ENCODE measurements at places on chromosomes 3 and 15.

- no peak for DNase-seq
These were observed 131.0 kb downstream of the MEX3B start for GRCh38 chr15:81914734-81915256.

- DNase-seq, result no peak
These were observed 262.8 kb upstream of the TBL1XR1 start for GRCh38 chr3:177460047-177460446.

DNA sequence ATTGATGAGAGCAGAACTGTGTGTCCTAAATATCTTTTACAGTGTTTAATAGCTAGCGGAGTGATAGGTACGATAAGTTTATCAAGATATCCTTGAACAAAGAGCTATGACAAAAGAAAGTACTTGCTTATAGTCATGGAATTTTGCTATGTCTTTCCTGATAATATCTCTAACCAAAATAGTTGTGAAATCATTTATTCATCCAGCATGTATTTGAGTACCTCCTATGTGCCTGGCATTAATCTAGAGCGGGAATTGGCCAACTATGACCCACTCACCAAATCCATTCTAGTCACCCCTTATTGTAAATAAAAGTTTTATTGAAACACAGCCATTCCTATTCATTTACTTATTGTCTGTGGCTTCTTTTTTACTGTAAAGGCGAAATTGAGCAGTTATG, 46.6 kb downstream of the ZFAND6 start:
- no peak for DNase-seq

DNA sequence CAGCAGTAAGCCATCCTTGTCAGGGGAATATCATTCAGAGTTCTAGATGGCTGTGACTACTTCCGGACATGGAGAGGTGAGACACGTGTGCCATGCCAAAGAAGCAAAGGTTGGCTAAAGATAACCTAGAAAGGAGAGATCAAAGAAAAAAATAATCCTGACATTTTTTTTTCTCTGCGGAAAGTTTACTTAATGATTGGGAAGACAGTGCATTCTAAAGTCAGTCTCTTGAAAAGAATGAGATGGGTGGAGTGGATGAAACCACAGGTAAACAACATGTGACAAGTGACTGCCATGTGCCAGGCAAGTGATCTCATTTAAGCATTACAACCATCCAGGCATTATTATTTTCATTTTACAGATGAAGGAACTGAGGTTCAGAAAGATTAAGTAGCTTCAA, 436.6 kb downstream of the SOX2 start:
- no peak for DNase-seq
